ENCODE measurements at places on chromosomes 12 and 14. TPM values are rescaled to one million over a fixed set of nuclear protein-coding genes. Genes with fewer than 3 reads are reported as not detected.

The AVPR1A gene
- total RNA-seq, result not detected

The SLC25A3 gene
- total RNA-seq, result 957 TPM

The HOXC10 gene
- total RNA-seq, result 5.3 TPM

The VAMP1 gene
- total RNA-seq, result 1.2 TPM
